ENCODE measurements at places on chromosomes 3 and 15.

DNA sequence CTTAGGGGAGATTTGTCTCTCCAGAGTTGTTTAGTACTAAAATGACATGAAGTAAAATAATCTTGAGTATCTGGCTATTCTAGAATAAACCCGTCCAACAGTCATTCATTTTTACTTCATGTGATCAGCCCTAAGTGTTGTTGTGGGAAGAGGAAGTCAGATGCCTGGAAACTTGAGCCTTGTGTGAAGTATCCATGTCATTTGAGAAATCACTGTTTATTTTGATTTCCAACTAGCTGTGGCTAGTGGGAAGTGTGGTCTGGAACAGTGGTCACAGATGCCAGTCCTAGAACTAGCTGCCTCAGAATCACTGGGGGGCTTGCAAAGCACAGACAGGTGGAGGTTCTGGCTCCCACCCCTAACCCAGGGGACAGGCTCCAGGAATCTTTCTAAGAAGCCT, 77.7 kb upstream of the LIMD1 start:
- DNase-seq = no peak

DNA sequence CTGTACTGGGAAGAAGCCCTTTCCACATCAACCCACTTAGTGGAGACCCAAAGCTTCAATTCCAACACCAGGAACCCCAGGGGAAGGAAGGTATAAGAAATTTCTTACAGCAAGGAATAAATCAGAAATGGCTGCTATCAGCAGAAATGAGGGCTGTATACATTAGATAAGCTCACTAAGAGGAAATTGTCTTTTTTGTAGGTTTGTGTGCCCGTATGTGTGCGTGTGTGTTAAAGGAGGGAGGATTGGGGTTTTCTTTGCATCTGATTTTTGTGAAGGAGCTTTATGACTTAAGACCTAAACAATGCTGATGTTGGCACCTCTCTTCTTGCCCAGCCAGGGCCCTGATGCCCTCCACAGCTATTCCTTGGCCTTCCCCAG, 18.6 kb downstream of the ARRDC4 start:
- no peak for DNase-seq

- no peak for DNase-seq
Observed at GRCh38 chr3:101038393-101038792, 45.2 kb upstream of the ABI3BP start.

DNA sequence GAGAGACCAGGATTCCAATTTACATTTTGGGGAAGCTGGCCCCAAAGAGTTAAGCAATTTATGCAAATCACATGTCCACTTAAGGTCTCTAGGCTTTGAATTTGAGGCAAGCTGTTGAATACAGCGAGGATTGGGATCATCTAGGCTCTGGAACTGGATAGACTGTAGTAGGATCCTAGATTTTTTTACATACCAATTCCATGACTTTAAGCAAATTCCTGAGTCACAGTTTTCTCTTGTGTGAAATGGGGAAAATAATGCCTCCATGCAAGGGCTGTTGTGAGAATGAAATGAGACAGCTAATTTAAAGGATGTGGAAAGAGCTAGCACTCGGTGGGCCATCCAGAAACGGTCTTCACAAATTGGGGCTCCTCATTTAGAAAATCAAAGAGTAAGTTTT, 103.4 kb downstream of the MINAR1 start:
- DNase-seq = no peak

GRCh38 chr3:172033396-172033795, 6.0 kb upstream of the FNDC3B start:
- no peak for DNase-seq

GRCh38 chr3:46501702-46502101, 3.9 kb downstream of the RTP3 start:
- no peak for DNase-seq

DNA sequence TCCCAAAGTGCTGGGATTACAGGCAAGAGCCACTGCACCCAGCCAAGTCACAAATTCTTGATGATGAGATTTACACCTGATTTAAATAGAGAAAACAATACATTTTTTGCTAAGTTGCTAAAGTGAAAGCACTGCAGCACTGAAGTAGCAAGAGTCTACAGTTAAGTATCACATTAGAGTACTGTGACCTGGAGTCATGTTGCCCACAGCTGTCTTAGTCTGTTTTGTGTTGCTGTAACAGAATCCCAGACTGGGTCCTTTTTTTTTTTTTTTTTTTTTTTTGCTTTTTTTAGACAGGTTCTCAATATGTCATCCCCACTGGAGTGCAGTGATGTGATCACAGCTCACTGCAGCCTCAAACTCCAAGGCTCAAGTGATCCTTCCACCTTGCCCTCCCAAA, 23.2 kb upstream of the GNB4 start:
- no peak for DNase-seq

DNA sequence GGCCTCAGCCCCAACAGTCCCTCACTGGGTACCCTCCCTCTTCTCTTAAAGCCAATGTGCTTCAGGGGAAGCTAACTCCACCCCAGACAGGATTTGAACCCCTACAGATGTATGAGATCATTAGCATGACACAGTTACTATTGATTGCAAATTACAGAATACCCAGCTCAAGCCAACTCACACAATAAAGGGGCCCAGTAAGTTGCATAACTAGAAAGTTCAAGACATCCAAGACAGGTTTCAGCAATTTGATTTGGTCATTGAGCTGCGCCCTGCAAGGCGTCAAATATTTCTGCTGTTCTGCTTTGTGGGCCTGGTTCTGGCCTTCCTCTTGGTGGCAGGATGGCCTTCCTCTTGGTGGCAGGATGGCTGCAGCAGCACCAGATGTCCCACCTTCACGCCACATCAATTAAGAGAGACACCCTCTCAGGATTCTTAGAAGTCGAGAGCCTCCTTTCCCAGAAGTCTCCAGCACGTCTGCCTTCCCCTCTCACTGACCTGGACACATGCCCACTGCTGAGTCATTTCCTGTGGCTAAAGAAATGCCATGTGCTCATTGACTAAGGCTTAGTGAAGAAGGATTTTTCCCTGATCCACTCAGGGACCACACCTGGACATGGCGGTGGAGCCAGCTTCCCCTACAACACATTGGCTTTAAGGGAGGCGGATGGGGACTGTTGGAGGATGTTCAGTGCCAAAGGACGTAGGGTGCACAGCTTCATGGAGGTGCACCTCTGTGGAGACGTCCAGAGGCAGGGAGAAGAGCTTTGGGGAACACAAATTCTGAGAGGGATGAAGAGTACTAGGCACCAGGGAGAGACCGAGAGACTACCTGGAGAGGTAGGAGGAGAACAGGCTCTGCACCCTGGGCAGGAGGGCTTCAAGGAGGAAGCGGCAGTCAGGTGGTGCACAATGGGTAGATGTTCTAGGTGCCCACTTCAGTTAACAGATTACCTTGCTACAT, 49.1 kb downstream of the DNASE1L3 start:
- no peak for DNase-seq

GRCh38 chr3:16298891-16299290, 33.9 kb downstream of the OXNAD1 start:
- DNase-seq = no peak

DNA sequence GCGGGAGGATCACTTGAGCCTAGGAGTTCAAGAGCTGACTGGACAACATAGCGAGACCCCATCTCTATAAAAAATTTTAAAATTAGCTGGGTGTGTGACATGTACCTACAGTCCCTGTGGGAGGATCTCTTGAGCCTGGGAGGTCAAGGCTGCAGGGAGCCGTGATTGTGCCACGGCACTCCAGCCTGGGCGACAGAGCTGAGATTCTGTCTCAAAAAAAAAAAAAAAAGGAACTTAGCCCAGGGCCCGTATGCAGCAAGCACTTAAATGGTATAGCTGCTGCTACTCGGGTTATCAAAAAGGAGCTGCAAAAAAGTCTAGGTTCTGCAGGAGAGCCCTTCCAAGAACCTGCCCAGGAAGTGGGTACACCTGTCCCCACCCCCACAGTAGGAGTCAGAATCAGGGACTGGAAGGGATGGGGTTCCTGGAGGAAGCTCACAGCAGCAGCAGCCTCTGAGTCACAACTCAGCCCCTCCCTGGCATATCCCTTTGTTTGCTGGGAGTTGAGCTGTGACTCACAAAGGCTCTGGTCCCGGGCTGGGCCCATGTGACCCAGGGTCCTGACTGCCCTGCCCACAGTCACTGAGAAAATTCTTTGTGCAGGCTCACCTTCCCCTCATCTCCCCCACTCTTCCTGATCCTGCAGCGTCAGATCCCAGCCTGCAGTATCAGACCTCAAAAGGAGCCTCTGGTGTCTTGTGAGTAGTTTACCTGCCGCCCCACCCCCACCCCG, at the start of gene SPATA12:
Gene SPATA12 (plus strand): TSS at position 576 of the 733 bp plus-strand sequence. CDS start 13,031 bp downstream, outside the sequence.
- DNase-seq = no peak

DNA sequence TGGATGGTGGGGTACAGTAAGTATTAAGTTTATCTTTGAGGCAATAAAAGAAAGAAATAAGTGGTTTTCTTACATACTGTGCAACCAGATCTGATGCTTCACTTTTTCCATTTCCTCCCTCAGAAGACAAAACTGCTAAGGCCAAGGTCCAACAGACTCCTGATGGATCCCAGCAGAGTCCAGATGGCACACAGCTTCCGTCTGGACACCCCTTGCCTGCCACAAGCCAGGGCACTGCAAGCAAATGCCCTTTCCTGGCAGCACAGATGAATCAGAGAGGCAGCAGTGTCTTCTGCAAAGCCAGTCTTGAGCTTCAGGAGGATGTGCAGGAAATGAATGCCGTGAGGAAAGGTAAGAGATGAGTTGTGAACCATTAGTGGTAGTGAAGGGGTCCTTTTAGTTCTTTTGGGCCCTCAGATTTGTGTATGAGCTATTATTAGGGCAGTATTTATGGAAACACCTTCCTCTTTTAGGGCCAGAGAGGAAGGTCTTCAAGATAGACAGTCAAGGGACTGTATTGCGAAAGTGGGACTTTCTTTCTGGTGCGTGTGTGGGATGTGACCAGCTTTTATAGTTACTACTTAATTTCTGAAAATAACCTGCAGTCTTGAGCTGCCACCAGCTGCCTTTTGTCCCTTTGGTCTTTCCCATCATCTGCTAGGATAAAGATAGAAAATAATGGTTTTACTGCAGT, 4.6 kb downstream of the ALAS1 start:
- DNase-seq = no peak

DNA sequence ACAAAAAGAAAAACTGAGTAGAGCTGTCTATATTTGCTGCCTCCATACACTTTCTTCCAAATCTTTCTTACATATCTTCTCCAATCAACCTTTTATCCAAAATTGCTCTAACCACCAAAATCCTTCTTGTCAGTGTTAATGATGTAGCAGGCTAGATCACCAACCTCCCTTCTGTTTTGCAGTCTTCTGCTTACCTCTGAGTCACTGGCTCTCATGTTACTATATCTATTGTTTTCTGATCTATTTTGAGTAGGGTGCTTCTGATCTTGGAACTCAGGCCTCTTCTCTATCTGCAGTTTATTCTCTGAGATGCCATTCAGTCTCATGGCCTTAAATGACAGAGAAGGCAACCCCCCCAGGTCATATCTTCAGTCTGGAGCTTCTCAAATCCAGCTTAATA, 26.3 kb upstream of the AADAC start:
- no peak for DNase-seq

GRCh38 chr3:135771760-135772159, 193.8 kb upstream of the PPP2R3A start:
- DNase-seq = no peak

DNA sequence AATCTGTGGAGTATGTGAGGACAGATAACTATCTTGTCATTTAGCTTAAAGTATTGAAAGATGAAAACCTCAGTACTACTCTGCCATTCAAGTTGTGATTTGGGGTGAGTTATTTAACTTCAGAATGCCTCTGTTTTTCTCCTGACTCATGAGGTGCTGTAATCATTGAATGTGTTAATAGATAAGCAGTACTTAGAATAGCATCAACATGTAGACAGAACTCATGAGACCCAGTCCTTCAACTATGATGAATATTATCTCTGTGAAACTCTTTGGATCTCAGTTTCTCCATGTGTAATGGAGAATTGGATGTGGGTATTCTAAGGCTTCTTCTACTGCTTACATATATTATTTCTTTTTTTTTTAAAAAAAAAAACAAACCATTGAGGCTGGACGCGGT, 431.4 kb downstream of the GRM7 start:
- DNase-seq = no peak

DNA sequence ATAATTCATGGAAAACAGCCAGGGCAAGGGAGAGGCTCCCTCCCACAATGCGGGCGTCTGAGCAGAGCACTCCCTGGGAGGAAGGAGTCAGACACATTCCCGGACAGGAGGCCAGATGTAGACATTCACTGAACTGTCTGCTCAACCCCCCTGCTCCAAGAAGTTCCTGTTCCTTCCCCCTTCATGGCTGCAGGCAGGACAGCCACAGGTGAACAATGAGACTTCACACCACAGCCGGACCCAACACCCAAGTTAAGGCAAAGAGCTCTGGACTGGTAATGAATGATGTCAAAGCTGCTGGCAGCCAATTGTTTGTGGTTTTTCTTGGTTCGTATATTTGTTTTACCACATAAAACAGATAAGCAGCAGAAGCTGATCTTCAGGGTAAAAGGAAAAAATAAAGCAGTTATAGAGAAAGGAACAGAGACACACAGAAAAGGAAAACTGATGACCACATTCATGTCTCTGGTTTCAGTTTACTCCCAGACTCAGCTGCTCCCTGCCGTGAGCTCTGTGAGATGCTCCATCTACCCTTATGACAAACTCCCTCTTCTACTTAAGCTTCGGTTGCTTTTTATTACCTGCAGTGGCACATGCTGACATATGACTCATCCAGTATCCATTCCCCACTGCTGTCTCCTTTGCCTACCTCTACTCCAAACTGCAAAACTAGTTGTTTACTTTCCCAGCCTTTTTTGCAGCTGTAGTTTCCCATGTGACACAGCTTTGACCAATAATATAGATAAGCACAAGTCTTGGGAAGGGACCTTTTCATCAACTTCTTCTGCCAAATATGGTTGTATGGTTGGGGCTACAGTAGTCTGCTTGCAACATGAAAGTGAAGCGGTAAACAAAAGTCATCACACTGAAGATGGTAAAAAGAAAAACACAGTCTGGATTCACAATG, 33.1 kb downstream of the DZIP1L start:
- no peak for DNase-seq

DNA sequence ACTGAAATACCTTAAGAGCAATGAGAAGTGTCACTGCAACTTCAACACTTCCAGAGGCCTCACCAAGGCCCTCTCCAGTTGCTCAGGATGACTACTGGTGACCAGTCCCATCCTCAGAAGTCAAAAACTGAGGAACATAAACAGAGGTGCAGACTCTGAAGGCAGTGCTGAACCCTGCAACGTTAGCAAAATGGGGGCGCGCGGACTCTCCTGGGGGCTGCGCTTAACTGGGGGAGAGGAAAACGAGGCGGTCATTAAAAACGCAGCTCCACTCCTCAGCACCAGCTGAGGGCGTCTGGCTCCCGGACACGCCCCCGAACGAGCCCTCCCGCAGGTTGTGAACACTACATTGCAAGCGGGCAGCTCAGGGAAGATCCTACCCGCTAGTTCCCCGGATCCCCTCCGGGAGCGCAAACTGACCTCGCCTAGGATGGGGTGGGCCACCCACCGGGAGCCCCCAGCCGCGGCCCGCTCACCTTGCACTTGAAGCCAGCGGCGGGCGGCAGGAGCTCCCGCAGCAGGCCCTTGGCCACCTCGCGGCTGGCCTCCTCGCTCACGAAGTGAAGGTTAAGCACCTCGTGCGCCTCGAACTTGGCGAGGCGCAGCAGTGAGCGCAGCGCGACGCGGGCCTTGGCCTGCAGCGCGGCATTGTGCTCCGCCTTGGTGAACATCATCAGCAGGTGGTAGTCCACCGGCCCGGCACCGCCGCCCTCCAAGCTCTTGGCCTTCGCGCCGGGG, 711 bp downstream of the XXYLT1 start:
- DNase-seq = no peak

- no peak for DNase-seq
Observed at GRCh38 chr15:57114070-57114469, 195.6 kb downstream of the TCF12 start.

All from activated naive CD8-positive, alpha-beta T cell treated with anti-CD3 and anti-CD28 coated beads, Interleukin-2, amount 10 ng/mL, durations not matched to agents 7 days and 5 days (primary cell).